ENCODE measurements at places on chromosomes 3 and 15.

DNA sequence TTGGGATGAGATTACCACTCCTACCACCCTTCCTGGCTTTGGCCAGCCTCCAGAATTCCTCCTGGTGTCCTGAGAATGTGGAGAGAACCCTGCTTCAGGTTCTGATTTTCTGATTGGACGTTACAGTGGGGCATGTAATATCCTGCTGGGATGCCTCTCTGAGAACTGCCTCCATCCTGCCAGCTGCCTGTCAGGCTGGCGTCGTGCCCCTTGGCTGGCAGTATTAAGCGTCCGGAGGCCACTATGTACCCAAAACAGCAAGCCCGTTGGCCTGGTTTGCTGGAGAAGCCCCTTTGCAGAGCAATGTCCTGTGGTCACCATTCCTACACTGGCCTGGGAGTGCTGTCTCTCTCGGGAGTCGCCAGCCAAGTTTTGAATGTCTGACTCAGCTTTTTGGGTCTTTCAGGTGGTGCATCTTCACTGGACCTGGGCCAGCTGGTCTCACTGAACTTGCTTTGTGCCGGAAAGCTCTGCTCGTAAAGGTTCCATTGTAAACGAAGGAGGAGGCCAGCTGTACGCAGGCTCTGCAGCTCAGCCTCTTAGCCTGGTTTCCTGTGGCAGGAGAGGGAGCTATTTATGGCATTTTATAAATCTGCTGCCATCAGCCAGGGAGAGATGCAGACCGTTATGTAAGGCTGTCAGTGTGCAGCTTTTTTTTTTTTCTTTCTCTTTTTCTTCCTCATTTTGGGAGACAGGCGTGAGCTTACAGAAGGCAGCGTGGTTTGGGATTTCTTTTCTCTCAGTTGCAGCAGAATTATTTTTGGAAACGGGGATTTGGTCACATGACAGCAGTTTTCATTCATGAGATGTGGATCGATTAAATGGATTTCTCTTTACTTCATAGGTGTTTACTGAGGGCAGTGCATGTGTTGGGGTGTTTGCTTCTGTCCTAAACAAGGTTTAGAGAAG lies 19.0 kb upstream of the TRAK1 start:
- DNase-seq = peak; percentile 82

DNA sequence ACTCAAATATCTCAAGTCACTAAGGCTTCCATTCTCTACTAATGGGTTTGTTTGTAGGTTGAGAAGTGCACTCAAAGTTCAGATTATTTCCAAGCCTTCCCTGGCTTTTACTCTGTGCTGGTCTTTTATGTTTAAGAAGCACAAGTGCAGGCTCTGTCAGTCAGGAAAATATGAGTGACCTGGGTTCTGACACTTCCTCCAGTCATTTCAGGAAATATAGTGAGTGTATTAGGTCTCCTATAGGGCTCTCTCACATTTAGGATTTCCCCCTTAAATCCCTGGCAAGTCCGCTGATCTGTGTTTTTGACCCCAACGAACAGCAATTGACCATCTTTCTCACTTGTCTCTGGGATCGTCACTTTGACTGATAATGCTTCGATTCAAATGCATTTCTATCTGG lies 210.2 kb downstream of the ARPP21 start:
- DNase-seq = no peak

DNA sequence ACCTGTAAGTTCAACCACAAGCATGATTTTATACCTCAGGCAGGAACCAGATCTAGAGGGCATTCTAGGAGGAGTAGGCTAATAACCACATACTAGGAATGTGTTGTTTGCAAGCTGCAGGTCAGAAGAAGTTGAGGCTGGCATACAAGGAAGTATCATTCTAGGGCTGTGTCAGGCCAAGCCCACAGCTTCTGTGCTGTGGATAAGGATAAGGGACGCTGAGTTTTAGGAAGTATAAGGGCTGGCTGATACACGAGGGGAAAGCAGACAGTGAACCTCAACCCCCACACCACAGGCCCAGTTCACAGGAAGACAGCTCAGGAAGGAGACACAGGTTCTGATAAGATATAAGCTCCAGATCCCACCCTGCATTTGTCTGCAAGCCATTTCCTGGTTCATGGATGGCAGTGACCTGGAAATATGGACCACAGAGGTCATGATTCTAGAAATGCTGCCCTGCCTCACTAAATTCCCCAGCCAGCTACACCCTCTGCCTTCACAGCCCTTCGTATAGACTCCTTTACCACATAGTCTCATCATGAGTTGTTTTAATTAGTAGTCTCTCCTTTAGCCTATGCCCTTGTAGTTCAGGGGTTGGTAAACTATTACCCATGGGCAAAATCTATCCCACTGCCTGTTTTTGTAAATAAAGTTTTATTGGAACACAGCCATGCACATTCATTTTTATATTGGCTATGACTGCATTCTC lies 260.7 kb downstream of the OPA1 start:
- no peak for DNase-seq

DNA sequence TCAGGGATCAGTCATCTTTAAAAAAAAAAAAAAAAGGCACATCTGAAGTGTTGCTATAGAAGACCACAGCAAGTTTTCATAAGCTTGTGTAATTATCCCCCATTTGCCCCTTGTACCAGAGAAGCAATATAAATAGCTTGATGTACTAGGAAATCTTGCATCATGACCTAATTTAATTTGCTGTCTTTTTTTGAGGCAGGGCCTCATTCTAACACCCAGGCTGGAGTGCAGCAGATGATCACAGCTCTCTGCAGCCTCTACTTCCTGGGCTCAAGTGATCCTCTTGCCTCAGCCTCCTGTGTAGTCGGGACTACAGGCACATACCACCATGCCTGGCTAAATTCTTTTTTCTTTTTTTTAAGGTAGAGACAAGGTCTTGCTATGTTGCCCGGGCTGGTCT lies 88.7 kb downstream of the ARIH1 start:
- DNase-seq = no peak

- no peak for DNase-seq
These were observed 114.1 kb upstream of the FRMD4B start for GRCh38 chr3:69499899-69500421.

- DNase-seq = peak; percentile 25
These were observed 11.6 kb downstream of the EAF1 start for GRCh38 chr3:15438983-15439382.

- DNase-seq = no peak
These were observed 2.0 kb upstream of the GP9 start for GRCh38 chr3:129058441-129059200.

DNA sequence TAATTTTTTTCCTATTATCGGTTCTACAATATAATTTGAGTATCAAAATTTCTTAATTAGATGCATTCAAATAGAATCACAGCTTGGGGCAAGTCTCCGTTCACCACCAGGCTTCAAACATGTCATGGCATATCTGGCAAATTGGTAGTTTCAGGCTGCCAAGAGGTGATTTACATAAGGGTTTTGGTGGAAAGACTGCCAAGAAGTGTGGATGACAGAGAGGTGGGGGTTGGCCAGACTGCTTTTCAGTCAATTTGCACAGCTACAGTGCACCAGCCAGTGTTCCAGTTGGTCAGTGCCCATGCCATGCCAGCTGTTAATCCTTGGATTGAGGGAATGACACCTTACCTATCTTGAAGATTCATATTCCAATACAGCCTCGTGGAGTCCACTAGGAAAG lies 8.4 kb upstream of the GSK3B start:
- no peak for DNase-seq

DNA sequence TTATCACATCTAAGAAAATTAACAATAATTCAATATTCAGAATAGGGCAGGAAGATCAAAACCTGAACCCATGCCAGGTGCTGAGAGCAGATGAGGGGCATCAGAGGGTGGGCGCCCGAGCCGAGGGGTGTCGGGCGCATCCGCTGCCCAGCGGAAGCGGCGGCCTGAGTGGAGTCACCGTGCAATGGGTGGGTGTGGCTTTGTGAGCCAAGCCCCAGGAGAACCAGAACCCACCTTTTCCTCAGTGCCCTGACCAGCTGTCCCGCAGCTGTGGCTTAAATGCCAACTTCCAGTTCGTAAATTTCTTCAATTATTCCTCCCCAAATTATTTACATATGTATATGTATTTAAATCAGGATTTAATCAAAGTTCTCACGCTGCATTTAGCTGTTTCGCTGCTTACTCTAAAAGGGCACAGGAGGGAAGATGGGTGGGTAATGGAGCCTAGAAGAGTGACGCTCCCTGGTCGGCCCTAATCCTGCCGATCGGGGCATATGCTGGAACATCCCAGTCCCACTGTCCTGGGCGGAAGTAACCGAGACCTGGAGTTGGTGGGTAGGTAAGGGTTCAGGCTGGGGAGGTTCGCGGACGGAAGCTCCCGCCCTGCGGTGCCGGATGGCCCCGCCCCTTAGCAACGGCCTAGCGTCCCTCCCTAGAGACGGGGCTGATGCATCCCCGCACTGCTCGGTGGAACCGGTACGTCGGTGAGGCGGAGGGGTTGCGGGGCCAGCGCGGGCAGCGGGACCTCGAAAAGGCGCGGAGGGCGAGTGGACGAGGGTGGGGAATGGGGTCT lies 1.3 kb downstream of the DNAH1 start:
- DNase-seq = peak; percentile 26

- no peak for DNase-seq
These were observed 5.9 kb downstream of the MYO5C start for GRCh38 chr15:52289629-52290081.

DNA sequence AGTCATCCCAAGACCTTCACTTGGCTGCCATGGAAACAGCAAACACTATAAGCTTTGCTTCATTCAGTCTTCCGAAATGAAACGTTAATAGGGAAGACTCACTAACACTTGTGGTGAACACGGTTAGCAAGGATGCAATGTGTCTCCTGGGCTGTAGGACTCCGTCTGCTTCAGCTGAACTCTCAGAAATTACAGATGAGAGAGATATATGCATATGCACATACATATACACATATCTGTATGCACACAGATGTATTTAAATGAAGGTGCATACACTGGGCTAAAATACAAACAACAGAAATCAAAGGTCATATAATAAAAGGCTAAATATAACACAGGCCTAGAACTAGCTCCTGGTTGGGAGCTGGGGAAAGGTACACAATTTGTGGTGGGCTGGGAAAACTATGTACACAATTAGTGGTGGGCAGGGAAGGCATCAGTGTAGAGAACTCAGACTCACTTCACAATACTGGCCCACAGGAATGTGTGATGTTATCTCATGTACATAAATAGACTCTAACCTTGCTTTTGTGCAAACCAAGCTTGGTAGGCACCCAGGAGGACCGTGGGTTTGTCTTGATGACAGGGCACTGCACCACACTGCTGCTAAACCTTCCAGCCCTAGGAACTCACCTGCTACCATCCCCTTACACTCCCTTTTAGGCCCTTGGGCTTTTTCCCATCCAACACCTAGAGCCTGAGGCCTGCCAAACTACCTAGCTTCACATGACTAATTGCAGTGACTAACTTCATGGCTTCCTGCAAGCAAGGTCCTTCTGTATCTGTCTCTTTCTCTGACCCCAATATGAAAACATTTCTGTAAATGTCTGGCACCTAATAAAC lies 873.1 kb downstream of the NSUN3 start:
- no peak for DNase-seq

DNA sequence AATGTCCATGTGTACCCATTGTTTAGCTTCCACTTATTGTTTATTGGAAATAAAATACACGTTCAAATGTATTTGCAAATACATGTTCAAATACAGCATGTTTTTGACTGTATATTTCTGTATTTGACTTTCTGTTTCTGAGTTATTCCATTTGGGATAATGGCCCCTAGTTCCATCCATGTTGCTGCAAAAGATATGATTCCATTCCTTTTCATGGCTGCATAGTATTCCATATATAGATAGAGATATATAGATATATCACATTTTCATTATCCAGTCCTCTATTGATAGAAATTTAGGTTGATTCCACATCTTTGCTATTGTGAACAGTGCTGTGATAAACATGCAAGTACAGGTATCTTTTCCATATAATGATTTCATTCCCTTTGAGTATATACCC lies 241.4 kb upstream of the SOX2 start:
- DNase-seq = no peak

GRCh38 chr3:170356596-170357175 lies 829 bp upstream of the SKIL start:
- peak; percentile 79 for DNase-seq

GRCh38 chr15:61753018-61753710 lies 307.1 kb downstream of the VPS13C start:
- DNase-seq = no peak

DNA sequence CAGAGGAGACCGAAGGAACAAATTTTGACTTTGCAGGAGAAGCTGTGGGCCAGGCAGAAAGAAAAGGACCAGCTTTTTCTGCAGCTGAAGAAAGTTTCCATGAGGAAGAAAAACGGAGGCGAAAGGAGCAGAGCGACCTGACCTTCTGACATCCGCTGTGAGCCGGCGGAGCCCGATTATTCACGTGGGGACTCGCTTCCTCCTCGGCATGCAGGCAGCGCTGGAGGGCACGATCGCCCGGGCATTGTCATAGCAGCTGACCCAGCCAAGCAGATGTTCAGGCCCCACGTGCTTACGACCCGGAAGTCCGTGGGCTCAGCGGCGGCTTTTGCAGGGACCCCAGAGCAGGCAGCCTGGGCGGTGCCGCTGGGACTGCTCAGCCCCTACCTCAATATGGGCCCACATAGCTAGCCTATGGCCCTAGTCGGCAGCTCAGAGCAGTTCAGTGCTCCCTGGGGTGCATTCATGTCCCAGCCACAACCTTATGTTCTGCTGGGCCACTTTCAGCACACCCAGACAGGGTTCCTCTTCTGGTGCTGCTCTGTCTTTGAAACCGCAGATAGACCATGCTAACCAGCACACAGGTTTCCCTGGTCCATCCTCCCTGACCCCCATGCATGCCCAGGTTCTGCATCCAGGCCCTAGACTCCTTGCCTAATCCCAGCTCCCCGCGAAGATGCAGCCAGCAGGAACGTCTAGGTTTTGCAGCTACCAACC lies 10.5 kb upstream of the EIF4A2 start:
- DNase-seq = no peak

DNA sequence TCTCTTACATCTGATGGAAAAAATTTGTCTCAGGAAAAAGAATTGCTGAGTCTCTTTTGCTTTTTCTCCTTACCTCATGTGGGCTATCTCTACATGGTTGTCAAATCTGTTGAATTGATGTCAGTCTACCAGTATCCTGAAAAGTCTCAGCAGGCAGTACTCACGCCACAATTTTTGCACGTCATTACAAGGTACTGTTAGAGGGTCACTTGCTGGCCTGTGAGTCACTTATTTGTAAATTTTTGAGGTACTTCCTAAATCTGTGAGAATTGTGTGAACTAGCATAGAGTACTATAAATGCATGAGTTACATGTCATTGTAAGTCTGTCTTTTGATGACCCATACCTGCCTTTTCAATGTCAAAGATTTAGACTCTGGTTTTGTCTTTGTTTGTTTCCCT lies 15.9 kb downstream of the HPS3 start:
- no peak for DNase-seq

GRCh38 chr3:178289544-178290160 lies 246.6 kb upstream of the KCNMB2 start:
- no peak for DNase-seq

- DNase-seq = no peak
These were observed 55.2 kb downstream of the PGPEP1L start for GRCh38 chr15:98952381-98952803.

DNA sequence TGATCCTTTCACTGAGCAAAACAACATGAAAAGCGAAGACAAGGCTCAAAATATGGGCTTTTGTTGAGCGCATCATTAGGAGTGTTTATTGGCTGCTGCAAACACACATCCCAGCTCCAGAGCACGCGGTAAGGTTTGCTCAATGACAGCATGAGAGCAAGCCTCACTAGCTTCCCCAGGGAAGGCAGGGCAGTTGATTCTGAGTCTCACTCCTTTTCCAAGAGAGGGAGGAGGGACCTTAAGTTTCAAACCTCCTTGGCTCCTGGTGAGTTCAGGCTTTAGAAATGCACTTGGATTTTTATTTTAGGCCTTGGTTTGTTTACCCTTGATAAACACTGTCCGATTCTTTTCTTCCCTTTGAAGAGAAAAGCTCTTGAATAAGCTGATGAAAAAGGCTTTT lies 69.1 kb upstream of the CACNA2D3 start:
- no peak for DNase-seq
